Fibroblast of the aortic adventitia (primary cell): ENCODE measurements at places on chromosomes 1 and 21.

- no peak for DNase-seq
Observed at GRCh38 chr1:115732316-115732715, 36.2 kb downstream of the CASQ2 start.

- no peak for DNase-seq
Observed at GRCh38 chr21:33070998-33071769, 1.2 kb downstream of the OLIG1 start.

DNA sequence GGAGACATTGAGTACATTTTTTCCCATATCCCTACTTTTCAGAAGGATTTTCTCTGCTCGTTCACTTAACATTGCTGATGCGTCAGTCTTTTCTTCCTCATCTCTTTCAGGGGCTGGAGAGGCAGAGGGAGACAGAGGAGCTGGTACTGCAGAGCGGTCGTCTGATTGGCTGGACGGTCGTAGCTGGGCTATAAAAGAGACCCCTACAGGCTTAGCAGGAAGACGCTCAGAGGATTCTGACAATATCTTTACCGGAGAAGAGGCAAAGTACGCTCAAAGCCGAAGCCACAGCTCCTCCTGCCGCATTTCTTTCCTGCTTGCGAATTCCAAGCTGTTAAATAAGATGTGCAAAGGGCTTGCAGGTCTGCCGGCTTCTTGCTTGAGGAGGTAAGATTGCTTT is at the start of gene RGS4:
Gene RGS4, plus strand, starts transcription at position 220 of the 400 bp plus-strand sequence. Its CDS starts 124 bp downstream, at position 344.
- peak; percentile 99 for DNase-seq

DNA sequence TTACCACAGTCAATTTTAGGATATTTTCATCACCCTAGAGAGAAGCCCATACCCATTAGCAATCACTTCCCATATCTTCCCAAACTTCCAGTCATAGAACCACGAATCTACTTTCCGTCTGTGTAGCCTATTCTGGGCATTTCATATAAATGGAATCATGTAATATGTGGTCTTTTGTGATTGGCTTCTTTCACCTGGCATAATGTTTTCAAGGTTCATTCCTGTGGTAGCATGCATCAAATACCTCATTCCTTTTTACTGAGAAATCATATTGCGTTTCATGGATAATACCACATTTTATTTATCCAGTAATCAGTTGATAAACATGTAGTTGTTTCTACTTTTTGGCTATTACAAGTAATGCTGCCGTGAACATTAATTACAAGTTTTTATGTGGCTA is 21.5 kb downstream of the DESI2 start:
- DNase-seq = no peak

DNA sequence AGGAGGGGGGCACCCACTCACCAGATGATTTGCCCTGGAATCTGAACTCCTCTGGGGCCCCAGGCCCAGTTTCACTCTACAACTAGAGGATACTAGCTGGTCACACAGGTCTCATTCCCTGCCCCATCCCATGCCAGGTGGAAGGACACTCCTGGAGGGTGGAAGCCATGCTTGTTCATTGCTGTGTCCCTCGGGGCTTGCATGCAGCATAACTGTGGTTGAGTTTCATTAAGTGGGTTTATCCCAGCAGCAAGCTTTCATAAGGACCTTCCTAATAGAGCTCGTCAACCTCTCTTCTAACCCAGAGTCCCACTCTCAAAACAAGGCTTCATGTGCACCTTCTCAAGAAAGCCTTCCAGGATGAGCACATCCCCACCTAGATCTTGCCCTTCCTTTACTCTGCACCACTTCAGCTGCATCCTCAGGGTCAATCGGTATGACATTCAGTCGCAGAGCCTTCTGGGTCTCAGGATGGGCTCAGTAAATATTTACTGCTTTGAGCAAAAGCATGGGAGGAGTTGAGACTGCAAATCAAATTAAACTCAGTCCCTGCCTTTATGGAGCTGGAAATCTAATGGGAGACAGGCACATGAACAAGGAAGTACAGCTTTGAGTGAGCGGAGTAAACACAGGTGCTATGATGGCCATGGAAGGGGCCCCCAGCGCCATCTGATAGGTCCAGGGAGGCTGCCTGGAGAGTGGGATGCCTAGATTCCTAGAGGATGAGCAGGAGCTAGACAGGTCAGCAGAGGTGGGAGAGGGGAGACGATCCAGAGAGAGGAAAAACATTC is 32.3 kb downstream of the LAMB3 start:
- DNase-seq = no peak

DNA sequence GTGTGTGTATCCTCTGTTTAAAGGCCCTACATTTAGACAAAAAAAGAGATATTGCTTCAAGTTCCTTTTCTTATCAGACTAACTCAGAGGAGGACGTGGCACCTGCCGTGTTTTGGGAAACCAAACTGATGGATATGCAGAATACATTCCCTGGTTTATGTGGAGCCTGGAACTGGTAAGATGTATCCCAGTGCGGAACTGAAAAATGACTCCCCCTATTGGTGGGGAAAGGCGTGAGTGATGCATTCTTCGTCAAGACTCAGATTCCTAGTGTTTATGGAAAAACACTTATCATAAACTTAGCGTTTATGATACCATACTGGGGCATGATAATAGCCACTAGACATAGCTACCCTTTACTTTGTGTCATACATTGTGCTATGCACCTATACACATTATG is 154.2 kb downstream of the ZNF326 start:
- DNase-seq = no peak

DNA sequence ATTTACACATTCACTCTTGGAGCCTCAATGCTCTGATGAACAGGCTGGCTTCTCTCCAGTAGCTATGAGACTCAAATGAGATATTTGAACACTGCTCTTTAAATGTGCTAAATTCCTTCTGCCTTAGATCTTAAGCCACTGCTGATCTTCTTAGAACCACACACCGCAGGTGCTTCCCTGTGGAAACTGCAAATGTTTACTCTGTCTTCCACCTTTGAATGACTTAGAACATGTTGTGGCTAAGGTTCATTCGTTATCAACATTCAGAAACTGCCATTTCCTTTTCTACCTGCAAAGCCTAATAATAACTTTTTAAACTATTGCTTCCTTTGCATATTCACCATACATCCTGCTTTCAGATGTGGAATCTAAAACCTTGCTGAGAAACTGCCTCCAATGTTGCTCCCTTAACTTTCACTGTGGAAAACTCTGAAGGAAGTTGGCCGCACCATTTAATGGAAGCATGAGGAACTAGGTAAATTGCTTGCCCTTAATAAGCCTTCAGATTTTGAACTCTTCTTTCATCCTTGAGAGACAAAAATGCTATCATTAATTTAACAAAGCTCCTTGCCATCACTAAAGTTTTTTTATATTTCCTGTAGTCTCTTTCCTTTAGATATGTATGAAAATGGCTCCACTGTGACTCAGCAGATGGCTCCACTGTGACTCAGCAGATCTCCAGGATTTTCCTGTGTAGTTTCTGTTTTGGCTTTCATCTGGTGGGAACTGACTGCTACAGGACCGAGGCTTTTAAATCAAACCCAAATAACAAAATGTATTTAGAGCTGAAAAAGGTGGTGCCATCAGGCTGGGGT is 143.8 kb downstream of the TNFSF18 start:
- DNase-seq = peak; percentile 71

DNA sequence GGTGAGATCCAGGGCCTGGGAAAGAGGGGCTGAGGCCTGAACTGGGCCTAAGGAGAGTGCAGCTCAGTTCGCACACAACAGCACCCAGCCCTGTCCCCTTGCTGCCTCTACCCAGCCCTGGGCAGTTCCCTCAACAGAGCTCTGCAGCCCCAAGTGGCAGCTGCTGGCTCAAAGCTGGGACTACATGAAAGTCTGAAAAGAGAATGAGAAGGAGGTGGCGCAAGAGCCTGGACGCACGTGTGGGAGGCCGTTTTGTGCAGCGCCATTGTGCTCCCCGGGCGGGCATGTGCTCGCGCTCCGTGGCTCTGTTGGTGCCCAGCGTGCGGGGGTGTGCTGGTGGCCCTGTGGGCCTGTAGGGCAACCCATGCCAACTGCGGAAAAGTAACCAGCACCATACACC is 10.3 kb downstream of the GPR37L1 start:
- no peak for DNase-seq

DNA sequence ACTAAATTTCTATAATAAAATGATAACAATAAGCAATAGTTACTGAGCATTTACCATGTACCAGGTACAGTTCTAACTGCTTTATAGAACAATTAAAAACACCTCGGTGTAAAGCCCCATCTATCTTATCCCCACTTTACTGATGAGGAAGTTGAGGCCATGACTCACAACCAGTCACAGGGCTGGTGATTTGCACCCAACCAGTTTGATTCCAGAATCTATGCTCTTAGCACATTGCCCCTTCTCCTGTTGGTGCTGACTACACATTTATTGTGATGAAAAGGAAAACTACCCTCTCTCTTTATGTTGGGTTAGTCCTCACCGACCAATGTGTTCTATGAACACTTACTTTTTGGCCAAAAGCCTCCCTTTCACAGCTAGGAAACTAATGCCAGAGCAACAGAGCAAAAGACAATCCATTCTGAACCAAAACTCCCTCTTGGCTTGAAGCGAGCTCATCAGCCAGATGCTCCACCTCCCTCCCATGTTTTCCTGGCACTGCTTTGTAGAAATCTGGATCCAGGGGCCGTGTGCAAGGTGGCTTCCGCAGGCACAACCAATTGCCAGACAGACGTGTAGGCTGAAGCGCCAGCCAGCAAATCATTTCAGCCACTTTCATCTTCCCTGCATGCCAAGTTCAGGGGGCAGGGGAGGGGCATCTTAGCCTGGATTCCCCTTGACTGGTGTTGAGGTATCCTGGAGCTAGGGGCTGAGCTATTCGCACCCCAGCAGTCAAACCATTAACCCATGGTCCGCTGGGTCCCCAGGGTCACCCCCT is 32.0 kb upstream of the SLC30A1 start:
- DNase-seq = peak; percentile 84

DNA sequence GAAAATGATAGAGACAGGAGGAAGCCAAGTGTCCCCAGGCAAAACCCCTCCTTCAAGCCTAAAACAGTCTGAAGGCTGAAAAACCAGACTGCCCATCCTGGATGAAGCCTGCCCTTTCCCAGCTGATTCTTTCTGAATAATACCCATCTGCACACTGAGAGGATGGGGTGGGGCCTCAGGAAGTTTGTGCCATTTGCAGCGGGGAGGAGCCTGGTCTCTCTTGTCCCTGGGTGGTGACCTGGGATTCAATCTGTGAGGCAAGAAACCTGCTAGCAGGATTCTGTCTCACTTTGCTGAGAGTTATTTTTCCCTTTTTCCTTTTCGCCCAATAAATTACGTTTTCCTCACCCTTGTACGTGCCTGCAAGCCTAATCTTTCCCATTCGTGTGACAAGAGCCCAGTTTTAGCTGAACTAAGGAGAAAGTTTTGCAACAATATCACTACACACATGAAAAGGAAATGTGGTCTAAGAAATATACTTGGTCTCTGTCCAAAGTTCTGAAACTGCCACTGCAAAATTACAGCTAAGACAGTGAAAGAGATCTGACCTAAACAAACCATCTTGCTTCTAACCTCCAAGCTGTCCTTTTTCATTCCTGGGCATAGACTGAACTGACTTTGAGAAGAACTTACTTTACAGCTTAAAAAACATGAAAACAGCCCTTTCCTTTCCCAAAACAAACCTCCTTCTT is 105.0 kb downstream of the COP1 start:
- peak; percentile 61 for DNase-seq

GRCh38 chr1:244445320-244446181 is 6.2 kb downstream of the ADSS2 start:
- peak; percentile 41 for DNase-seq

GRCh38 chr1:150186789-150187559 is 37.3 kb downstream of the PLEKHO1 start:
- peak; percentile 70 for DNase-seq

GRCh38 chr1:156162430-156163037 is 9.1 kb downstream of the SEMA4A start:
- peak; percentile 56 for DNase-seq
